ENCODE measurements at places on chromosomes 2 and 18.

DNA sequence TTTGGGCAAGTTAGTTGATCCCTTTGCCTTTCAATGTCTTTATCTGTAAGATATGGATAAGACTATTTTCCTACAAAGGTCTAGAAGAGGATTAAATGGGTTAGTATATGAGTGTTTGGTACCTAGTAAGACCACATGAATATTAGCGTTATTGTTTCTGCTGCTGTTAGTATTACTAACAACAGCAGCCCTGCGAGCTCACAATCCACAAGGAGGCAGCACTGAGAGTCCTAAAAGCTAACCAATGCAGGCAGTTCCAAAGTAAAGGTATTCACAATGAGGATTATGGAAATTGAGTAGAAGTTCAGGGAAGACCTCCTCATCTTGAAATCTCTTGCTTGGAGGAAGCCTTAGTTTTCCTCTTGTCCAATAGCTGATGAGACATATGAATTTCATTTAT is 248.9 kb downstream of the TDRD15 start:
- DNase-seq, result peak; percentile 43

- no peak for DNase-seq
Measured at GRCh38 chr2:189952536-189953109, 109.9 kb downstream of the MSTN start.

- DNase-seq, result no peak
Measured at GRCh38 chr2:206071807-206072206, 14.2 kb downstream of the INO80D start.

- no peak for DNase-seq
Measured at GRCh38 chr2:174740721-174741120, 23.6 kb downstream of the CHRNA1 start.

DNA sequence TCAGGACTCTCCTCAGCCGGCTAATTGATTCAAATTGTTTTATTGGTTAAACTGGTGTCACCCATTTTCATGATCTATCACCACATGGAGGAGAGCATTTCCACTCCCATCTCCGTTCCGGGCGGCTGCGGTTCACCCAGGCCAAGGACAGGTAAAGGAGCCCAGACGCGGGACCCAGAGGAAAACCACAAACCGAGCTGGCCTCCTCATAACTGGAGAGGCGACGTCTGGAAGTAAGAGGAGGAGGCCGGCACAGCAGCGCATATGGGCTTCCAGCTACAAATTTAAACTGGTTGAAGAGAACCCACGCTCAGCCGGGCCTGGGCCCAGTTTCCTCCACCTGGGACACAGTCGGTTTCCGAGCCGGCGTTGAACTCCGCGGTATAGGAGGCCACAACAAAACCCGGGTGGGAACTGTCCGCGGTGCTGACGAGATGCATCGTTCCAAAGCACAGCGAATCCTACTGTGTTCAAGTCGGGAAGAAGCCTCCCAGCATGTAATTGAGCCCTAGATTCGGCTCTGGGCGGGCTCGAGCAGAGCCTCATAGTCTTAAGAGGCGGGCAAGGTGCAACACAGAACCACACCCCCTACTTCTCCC is 3.0 kb upstream of the SKOR2 start:
- no peak for DNase-seq

DNA sequence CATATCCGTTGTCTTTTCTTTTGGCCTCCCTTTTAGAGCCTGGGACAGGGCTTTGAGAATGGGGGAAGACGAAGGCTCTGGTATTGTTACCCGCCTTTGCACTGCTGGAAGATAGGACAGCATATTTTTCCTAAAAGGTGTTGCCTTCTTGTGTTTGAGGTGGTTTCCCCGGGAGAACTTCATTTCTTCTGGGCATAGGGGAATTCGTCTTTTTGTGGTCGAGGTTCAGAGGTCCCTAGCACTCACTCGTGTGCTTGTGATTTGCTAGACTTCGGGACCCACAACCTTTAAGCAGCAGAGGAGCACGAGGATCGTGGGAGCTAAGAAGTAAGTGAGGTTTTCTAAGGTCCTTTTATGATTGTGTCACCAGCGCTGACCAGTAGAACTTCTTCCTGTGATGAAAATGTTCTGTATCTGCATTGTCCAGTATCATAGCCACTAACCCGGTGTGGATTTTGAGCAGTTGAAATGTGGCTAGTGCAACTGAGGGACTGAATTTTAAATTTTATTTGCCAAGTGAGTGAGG is 611 bp downstream of the ZNF512 start:
- no peak for DNase-seq
